Cerebellar cortex (tissue), 1 donor: ENCODE measurements at places on chromosomes 4 and X.

DNA sequence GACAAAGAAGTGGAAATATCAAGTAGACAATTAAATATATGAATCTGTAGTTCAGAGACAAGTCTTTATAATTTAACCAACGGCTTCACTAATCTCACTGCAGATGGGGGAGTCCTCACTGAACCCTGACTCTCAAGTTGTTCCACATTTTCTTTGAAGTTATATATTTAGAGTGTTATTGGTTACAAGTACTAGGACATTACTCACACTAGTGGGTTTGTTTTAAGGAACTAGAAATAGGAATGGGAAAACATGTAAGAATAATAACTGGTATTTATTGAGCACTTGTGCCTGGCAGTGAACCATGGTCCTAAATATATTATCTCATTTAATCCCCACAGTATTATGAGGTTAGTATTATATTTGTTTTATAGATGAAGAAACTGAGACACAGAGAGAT is 22.0 kb downstream of the MND1 start:
- DNase-seq = no peak

- DNase-seq = no peak
These were observed 27.5 kb upstream of the GPR78 start for GRCh38 chr4:8552581-8553205.

DNA sequence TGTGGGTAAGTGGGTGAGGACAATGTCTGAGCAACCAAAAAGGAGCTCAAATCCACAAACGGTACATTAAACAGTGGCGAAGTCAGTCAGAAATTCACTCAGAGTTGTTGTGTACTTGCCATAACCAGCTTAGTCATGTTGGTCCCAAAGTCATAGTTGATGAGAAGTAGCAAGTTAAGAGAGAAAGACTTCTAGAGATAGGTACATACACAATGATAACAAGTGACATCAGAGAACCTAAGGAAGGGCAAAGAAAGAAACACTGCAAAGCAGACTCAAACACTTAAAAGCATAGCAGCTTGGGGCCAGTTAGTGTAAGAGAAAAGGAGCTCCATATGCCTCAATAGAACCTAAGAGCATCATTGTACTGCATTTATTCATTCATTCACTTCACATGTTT is 30.2 kb downstream of the DYNLT3 start:
- no peak for DNase-seq

GRCh38 chr4:77636902-77637301 is 31.3 kb downstream of the CXCL13 start:
- DNase-seq = no peak

DNA sequence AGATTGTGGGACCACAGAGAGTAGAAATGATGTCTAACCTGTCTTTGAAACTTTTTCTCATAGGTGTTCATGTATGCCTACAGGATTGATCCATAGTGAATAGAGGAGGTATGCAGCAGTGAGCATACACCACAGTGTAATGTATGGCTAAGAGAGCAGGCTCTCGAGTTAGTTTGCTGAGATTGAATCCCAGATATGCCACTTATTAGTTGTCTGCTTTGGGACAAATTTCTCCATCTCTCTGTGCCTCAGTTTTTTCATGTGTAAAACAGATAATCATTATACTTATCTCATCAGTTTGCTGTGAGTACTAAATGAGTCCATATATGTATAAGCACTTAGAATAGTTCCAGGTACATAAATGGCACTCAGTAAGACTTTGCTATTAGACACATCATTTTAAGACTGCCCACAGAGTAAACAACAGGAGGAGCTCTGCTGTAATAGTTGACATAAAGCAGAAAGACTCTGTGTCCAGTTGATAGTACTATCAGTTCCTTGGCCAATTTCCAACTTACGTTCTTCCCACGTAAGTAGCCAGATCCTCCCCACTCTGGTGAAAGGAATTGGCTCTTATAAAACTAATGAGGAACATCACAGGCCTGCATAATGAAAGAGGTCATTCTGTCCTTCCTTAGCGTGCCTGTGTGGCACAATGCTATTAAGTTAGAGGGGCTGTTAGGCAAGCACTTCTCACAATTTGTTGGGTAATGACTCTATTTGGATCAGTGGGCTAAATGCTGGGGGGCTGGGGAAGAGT is 20.7 kb upstream of the RNF150 start:
- DNase-seq = no peak

GRCh38 chrX:119374736-119375135 is 24.4 kb upstream of the SLC25A43 start:
- DNase-seq = no peak

DNA sequence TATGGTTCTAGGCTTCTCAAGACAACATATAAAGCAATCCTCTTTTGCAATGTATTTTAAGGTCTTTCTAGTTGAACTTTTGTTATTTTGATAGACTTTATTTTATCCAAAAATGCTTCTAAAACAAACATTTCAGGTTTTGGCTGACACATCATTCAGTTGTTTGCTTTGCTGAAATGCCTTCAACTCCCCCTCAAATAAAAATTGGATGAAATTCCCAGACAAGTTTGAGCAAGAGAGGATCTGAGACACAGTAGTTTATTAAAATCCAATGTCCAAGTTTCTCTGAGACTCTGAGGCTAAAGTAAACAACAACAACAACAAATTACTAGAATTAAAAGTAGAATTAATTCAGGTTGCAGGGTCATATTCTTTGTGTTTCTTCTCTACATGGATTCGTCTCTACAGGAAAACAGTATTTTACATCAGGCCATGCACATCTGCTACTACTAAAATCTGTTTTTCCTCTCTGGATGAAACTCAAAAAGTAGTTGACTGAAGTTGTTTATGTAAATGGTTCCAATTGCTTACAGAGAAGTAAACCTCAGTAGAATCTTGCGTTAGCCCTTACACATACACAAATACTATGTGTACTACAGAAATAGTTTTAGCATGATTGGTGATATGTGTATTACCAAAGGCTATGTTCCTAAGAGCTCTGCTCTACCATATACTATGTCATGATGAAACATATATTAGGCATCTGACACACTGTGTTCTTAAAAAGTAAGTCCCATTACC is 64.9 kb downstream of the PRSS12 start:
- no peak for DNase-seq

GRCh38 chr4:4344915-4345527 is 41.9 kb upstream of the NSG1 start:
- no peak for DNase-seq

GRCh38 chrX:15207384-15207783 is 62.5 kb downstream of the ASB9 start:
- DNase-seq = no peak

GRCh38 chr4:110795971-110796370 is 173.1 kb upstream of the PITX2 start:
- no peak for DNase-seq

- no peak for DNase-seq
These were observed 1035.4 kb downstream of the SH3BGRL start for GRCh38 chrX:82237328-82237727.

DNA sequence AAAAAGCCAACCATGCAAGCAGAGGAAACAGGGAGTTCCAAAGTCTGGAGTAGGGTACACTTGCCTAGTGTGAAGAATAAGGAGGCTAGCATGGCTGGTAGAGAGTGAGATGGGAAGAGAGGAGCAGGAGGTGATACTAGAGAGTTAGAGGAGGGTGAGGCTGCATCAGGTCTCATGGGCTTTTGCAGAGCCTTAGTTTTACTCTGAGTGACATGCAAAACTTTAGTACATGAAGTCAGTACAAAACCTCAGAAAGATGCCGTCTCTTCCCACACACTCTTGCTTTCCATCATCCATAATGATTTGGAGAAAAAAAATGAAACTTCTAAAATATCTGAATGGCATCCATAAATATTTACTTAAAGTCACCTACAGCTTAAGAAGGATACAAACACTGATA is 5.0 kb downstream of the OPRPN start:
- DNase-seq = no peak

- no peak for DNase-seq
These were observed 314.2 kb downstream of the RAB28 start for GRCh38 chr4:13169731-13170525.
